ENCODE measurements at places on chromosomes 12 and 14.
A peak's percentile ranks its signal among the peaks of the same experiment; 100 is the strongest.

- H3K36me3 ChIP-seq, result peaks cover 15% of the 10 kb centered on the region
- no peaks in the 10 kb centered on the region for H3K27me3 ChIP-seq
- no peak overlapping the region for H3K4me3 ChIP-seq
- H3K4me1 ChIP-seq, result peaks cover 27% of the 10 kb centered on the region
- no peak overlapping the region for H3K27ac ChIP-seq
These were observed 3.3 kb downstream of the FAR2 start for GRCh38 chr12:29152223-29152868.

DNA sequence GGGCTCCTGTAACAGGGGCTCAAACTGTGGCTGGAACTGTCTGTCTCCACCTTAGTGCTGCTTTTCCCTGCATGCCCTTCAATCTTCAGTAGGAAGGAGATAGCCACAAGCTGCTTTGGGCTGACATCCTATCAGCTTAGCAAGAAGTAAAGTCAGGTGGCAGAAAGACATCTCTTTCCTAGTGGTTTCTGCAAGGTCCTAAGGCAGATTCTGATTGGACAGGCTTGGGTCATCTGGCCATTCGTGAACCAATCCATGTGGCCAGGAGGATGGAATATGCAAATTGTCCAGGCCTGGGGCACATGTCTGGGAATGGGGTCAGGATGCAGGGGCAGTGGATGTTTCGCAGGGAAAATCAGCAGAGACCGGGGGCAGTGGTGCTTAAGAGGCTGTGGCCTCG lies 5.2 kb downstream of the RITA1 start:
- H3K36me3 ChIP-seq, result peaks cover 17% of the 10 kb centered on the region
- peak overlapping the region; percentile 21 for H3K27ac ChIP-seq
- peaks cover 24% of the 10 kb centered on the region for H3K4me1 ChIP-seq
- H3K4me3 ChIP-seq, result no peak overlapping the region
- no peaks in the 10 kb centered on the region for H3K27me3 ChIP-seq

GRCh38 chr14:33676135-33676566 lies 274.7 kb downstream of the EGLN3 start:
- no peaks in the 10 kb centered on the region for H3K4me1 ChIP-seq
- H3K27me3 ChIP-seq, result no peaks in the 10 kb centered on the region
- no peak overlapping the region for H3K27ac ChIP-seq
- no peaks in the 10 kb centered on the region for H3K36me3 ChIP-seq
- DNase-seq, result no peak

- no peaks in the 10 kb centered on the region for H3K4me1 ChIP-seq
- no peaks in the 10 kb centered on the region for H3K27me3 ChIP-seq
- H3K4me3 ChIP-seq, result no peak overlapping the region
- no peak overlapping the region for H3K27ac ChIP-seq
- no peak for DNase-seq
- no peaks in the 10 kb centered on the region for H3K36me3 ChIP-seq
These were observed 513.0 kb downstream of the NAV3 start for GRCh38 chr12:78343657-78344056.

Data from activated naive CD8-positive, alpha-beta T cell treated with anti-CD3 and anti-CD28 coated beads, Interleukin-2, amount 10 ng/mL, durations not matched to agents 7 days and 5 days (primary cell).